ENCODE measurements at places on chromosomes 3 and 15.
A peak's percentile ranks its signal among the peaks of the same experiment; 100 is the strongest.

GRCh38 chr15:100200287-100200880, 141.4 kb downstream of the ADAMTS17 start:
- no peak for DNase-seq

DNA sequence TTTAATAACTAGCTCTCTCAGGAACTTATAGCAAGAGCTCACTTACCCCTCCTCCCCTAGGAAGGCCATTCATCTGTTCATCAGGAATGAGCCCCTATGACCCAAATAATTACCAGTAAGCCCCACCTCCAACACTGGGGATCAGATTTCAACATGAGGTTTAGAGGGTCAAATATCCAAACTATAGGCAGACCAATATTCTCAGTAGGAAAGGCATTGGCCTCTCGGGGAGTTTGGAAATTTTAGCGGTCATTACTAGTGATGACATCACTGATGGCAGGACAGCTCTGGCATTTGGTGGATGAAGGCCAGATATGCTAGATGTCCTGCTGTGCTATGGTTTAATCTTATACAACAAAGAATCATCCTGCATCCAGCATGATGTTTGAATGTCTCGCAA, 15.2 kb upstream of the CD47 start:
- DNase-seq: peak; percentile 53

GRCh38 chr3:28347374-28348264, 902 bp upstream of the ZCWPW2 start:
- DNase-seq: no peak

GRCh38 chr3:66425032-66425431, 75.8 kb downstream of the LRIG1 start:
- no peak for DNase-seq
